NCI-H510A (cell line): ENCODE measurements at places on chromosomes 1 and 21.
A peak's percentile ranks its signal among the peaks of the same experiment; 100 is the strongest.

DNA sequence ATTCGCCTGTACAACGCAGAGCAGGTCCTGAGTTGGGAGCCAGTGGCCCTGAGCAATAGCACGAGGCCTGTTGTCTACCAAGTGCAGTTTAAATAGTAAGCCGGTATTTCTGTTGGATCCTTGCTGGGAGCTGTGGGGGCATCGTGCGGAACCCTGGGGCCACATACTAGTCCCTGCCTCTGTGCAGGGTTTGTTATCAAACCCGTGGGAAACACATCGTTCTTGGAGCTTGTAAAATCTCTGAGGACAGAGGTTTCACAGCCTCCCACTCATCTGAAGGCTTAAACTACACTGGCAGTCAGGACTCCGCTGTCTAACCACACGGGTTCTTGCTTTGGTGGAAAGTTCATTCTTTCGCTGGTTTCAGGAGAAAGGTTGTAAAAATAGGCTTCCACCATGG is 11.7 kb downstream of the IFNGR2 start:
- DNase-seq = no peak

DNA sequence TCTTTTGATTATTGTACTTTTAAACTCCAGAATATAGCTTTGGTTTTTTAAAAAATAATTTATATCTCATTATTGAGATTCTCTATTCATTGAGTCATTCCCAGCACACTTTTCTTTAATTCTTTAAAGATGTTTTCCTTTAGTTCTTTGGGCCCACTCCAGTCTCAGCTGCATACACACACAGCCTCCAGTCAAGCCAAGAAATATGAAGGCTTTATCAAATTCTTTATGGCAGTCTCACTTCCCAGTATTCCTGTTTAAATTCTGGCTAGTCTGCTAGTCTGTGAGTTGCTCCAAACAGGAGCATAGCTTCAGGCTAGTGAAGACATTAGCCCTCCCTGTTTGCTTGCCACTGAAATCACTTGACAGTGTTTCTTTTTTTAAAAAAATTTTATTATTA is 61.2 kb downstream of the CRP start:
- DNase-seq = no peak

DNA sequence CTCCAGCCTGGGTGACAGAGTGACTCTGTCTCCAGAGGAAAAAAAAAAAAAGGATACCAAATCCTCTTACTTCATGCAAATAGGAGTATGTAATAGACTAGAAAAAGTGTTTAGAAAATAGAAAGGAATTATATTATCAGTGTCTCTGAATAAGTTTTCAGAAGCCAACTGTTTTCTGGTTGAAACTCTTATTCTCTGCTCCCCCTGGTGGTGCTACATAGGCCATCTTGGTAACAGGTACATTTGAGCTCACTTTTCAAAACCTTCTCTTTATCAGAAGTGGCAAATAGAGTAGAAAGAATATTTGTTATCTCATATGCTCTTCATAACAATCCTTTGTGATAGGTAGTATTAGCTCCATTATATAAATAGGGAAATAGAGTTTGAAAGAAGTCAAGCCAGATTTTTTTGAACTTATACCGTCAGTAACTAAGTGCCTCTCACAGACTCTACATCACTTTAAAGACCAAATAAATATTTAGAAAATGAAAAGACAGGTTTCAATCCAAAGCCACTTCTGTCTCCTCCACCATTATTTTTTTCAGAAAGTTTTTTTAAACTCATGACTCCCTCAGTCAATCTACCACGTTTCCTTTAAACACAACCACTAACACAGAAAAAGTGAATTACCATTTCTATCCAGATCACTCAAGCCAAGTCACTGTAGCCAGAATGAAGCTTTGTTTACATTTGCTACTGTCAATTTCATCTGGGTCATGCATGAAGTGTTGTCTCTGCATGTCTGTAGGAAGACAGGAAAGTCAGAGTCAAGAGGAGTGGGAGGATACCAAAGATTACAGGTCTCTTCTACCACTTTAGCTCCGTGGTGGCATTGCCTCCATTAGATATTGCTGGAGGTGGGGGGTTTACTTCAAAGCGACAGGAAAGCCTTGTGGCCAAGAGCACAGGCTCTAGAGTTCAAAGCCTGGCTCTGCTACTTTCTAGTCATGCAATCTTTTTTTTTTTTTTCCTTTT is 45.6 kb downstream of the IL23R start:
- peak; percentile 40 for DNase-seq

DNA sequence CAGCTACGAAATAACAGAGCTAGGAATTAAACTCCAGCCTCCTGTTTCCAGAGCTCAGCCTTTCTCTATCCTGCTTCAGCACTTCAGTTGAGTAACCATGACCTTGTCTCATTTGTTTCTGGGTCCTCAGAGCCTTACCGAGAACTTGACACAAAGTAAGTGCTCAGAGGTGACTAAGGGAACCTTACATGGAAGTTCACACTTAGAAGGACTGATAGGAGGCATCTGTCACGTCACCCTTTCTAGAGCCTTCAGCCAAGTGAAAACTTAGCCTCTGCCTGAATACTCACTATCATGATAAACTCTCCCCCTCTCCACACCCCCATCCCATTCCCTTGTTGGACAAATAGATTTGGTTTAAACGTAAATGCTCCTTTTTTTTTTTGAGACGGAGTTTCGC is 9.8 kb upstream of the LUZP1 start:
- no peak for DNase-seq

GRCh38 chr21:18772404-18772803 is 368.8 kb upstream of the TMPRSS15 start:
- no peak for DNase-seq

GRCh38 chr21:42308161-42308913 is 6.9 kb downstream of the TFF3 start:
- DNase-seq = no peak

DNA sequence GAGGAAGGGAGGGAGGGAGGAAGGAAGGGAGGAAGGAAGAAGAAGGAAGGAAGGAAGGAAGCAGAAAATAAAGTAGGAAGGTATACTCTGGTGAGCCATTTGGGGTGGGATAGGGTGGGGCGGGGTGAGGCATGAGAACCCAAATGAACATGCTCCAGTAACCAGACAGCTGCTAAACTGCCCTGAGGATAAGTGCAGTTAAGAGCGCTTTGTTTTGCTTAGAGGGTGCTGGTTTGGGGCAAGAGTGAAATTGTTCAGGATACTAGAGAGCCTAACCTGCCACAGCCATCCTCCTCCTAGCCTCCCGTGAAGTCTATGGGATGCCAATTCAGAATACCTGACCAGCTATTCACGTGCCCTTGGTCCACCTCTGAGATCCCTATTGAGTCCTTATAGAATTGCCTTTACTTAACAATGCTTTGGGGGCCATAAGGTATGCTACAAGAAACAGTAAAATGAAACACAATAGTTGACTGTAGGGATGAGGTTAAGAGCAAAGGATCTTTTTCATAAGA is 59.0 kb upstream of the ATF3 start:
- no peak for DNase-seq

DNA sequence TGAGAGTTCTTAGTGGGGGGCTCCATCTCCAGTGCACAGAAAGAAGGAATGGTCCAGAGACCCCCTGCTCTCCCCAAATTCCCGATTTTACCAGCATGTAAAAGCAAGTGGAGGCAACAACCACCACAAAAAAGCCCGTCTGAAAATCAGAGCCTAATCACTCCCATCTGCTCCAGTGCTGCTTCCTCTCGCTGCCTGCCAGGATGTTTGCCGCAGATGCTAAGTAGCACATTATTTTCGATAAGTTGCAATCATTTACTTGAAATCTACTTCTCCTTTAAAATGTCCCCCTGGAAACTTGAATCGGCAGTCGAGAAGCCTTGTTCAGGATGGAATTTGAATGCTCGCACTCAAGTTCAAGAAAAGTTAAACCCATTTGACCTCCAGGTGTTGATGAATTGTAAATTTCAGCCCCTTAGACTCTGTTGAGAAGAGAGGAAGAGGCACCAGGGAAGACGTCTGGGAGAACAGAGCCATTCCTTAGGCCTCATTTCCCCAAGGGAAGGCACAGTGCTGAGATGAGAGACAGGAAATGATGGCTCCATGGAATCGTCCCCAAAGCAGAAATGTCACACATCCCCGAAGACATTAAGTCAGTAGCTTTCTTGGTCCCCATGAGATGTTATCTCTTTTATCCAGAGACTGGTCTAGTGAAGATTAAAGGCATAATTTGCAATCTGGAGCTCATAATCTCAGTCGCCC is 221.3 kb downstream of the PBX1 start:
- DNase-seq = no peak

DNA sequence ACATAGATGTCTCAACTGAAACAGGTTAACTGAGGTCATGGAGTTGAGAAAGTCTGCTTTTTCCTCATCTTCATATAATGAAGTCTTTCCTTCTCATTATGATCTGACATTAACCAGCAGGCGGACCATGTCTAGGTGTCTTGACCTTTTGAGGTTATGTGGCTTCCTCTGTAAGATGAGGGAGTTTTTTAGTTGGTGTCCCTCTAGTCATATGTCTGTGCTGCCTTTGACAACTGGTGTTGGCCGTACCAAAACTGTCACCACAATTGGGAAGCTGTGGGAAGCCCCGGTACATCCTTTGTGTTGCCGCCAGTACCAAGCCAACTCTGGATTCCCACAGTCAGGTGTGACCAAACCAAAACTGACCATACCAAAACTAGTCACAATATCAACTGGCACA is 105.1 kb downstream of the PBX1 start:
- DNase-seq = no peak

DNA sequence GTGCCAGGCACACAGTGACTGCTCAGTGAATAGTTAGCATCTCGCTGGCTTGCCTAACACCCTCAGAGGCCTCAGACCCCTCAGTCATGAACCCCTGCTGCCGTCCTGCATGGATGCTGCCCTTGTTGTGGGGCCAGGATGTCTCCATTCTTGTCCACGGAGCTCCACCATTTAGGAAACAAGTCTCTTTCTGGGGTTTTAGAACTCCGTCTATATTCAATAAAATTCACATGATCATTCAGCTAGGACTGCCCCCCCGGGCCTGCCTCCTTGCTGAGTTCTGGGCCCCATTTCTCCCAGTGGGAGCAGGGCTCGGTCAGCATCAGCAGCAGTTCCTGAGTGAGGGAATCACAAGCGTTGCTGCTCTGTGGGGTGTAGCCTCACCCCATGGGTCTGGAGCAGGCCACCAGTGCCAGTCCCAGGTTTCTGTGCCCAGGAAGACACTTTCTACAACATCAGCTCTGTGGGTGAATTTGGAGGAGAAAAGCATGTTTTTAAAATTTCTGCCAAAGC is 134.1 kb downstream of the RHOU start:
- no peak for DNase-seq

GRCh38 chr21:21034036-21034435 is 35.8 kb downstream of the NCAM2 start:
- no peak for DNase-seq

- DNase-seq = no peak
Measured at GRCh38 chr1:241557551-241558193, 25.5 kb downstream of the KMO start.

DNA sequence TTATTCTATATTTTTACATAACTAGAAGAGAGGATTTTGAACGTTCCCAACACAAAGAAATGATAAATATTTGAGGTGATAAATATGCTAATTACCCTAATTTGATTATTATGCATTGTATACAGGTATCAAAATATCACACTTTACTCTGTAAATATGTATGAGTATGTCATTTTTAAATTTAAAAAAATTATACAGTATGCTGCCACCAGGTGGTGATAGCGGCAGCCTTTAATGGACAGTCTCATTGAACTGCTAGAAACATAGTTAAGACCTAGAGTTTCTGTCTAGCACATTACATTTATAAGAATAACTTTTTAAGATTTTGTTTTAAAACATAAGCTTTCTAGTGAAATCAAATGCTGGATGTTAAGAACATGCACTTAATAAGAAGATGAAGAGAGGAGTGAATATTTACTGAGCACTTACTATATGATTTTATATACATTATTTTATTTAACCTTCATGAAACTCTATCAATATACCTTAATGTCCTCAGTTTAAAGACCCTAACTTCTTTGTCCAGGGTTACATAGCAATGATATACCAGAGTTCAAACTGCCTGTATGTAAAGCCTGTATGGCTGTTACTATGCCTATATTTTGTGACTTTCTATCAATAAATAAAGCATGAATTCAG is 207.1 kb downstream of the NUF2 start:
- DNase-seq = no peak

DNA sequence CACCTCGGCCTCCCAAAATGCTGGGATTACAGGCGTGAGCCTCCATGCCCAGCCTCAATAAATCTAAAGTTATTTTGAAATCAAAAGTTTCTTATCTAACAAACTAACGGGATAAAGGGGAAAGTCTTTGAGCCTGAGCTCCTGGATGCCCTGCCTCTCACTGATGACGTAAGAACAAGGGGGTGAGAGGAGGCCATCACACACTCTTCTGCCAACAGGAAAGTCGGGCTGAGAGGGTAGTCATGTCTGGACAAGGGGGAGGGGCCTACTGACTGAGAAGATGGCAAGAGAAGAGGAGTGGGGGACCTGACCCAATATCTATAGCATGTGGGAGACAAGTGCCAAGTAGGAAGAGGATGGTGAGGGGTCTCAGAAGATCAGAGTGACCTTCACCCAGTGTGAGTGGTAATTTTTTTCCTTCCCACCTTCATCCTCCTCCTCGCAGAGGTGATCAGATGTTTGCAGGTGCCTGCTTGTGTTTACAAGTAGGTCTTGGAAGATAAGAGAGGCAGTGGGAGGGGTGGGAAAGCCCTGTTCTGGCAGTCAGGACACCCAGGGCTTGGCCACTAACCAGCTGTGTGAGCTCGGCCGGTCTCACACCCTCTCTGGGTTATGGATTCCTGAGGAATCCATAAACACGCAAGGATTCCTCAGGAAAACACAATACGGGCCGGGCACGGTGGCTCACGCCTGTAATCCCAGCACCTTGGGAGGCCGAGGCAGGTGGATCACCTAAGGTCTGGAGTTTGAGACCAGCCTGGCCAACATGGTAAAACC is 9.6 kb downstream of the UQCRHL start:
- no peak for DNase-seq

DNA sequence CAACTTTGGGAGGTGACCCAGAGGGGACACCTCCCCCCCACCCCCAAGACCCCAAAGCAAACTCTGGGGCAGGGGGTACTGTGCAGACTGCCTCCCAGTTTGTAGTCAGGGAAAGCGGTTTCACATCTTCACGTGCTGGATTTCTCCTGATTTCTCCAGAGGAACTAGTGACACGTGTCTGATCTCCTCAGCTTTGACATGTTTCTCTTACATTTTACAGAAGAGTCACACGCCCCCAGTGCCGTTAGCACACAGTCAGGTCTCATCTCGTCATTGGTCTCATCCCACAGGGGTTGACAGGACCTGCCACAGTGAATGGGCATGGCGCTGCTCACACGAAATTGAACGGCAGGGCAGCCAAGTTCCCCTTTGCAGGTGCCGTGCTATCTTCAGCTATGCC is 11.8 kb downstream of the PDPN start:
- DNase-seq = no peak

GRCh38 chr1:84086616-84087015 is 57.5 kb upstream of the PRKACB start:
- no peak for DNase-seq

- no peak for DNase-seq
Measured at GRCh38 chr1:54927472-54928240, 40.7 kb upstream of the DHCR24 start.

DNA sequence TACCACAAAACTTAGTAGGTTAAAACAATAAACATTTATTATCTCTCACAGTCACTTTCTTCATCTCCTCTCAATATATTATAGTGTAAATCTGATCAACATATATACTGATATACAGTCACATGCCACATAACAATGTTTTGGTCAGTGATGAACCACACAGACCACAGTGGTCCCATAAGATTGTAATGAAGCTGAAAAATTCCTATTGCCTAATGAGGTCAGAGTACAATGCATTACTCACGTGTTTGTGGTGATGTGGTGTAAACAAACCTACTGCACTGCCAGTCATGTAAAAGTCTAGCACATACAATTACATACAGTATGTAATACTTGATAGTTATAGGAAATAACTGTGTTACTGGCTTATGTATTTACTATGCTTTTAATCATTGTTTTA is 30.1 kb downstream of the OLFML3 start:
- DNase-seq = no peak
